SK-MEL-5 (cell line): ENCODE measurements at places on chromosomes 16 and 17. TPM values are rescaled to one million over a fixed set of nuclear protein-coding genes. Genes with fewer than 3 reads are reported as not detected.

Gene SCNN1B
- not detected in 2 replicates for total RNA-seq

Gene ARHGDIG
- total RNA-seq = 3.5 and 4.1 TPM in 2 replicates

Gene FAM171A2
- 5.0 and 5.3 TPM in 2 replicates for total RNA-seq

GRCh38 chr16:12866981-12867551 lies 34.3 kb upstream of the SHISA9 start:
- no peak for DNase-seq

Gene TNK1
- total RNA-seq = 0.24 TPM in 1 of 2 replicates, not detected in the other

Gene CBLN1
- total RNA-seq = 0.08 and 0.13 TPM in 2 replicates

GRCh38 chr17:49968405-49969133 lies 421 bp upstream of the DLX4 start:
- DNase-seq = peak; percentile 78

GRCh38 chr16:49463529-49463928 lies 89.9 kb downstream of the C16orf78 start:
- DNase-seq = no peak

Gene CFAP97D1
- 0.05 and 0.19 TPM in 2 replicates for total RNA-seq
